Fibroblast of skin of scalp (primary cell): ENCODE measurements at places on chromosomes 1 and 21.

GRCh38 chr1:19336543-19336942 is 24.4 kb downstream of the SLC66A1 start:
- no peak for DNase-seq

- no peak for DNase-seq
Measured at GRCh38 chr1:202952818-202953217, 5.3 kb downstream of the ADIPOR1 start.

- DNase-seq: peak; percentile 80
Measured at GRCh38 chr1:155206891-155207805, 549 bp downstream of the THBS3 start.

GRCh38 chr21:15443740-15444117 is 286.1 kb upstream of the USP25 start:
- no peak for DNase-seq

DNA sequence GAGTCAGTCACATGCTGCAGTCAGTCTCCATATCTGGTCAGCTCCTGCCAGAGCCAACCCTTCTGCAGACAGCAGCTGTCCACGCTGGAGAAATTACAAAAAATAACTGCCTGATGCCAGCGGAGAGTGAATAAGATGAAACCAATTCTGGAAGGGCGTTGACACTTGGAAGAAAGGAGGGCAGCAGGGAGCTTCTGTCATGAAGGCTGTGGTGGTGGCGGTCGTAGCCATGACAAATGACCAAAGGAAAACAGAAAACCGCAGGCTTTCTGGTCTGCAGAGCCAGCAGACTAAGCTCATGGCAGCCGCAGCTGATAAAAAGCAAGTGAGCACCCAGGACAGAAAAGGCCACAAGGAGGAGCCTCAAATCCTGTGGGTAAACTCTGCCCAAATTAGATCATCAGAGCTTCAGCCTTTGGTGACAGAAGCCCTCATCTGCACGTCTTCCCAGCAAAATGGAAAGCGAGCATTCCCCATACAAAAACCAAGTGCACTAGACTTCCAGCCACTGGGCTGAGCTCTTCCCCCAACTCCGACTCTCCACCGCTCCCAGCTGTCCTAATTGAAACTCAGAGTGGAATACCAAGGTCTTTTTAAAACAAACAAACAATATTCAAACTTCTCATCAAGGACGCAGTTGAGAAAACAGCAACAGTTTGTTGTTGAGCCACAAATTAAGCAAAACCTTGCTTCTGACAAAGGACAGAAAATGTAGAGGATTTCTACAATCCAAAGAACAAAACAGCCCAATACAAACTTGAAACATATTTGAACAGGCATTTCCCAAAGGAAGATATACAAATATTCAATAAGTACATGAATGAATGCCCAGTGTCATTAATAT is 28.7 kb downstream of the RSPH1 start:
- peak; percentile 18 for DNase-seq

GRCh38 chr21:42252325-42252654 is 33.4 kb downstream of the ABCG1 start:
- no peak for DNase-seq

DNA sequence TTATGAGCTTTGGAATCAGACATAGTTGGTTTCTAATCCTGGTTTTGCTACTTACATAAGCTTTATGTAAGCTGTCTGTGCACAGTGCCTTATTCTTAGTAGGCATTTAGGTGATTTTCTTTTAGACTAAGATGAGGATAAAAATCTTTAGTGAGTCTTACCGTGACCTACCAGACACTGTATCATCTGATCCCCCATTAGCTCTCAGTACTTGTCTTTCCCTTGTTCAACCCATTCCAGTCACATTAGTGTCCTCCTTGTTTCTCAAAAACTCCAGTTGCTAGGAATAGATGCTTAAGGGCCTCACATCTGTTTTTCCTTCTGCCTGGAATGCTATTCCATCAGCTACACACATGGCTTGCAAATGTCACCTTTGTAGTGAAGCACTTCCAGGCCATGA is 18.8 kb downstream of the PPP1R12B start:
- DNase-seq: peak; percentile 32

- DNase-seq: peak; percentile 9
Measured at GRCh38 chr1:232684371-232685105, 54.6 kb upstream of the SIPA1L2 start.

DNA sequence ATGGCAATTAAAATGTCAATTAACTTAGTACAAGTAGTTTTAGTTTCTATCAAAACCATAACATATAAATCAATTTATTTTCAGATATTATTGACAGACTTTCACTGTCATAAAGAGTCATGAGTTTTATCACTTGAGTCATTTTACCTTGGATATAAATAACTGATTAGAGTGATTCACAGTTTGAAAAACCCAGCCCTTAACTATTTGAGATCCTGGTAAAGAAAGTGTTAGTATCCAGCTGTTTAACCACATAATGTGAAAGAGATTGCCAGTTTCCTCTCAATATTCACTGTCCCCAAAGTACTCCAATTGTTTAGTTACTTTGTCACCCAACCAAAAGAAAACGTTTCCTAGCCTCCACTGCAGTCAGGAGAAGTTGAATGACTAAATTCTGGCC is 91.3 kb downstream of the UCHL5 start:
- no peak for DNase-seq

GRCh38 chr21:45081636-45082035 is 7.3 kb downstream of the ADARB1 start:
- no peak for DNase-seq

DNA sequence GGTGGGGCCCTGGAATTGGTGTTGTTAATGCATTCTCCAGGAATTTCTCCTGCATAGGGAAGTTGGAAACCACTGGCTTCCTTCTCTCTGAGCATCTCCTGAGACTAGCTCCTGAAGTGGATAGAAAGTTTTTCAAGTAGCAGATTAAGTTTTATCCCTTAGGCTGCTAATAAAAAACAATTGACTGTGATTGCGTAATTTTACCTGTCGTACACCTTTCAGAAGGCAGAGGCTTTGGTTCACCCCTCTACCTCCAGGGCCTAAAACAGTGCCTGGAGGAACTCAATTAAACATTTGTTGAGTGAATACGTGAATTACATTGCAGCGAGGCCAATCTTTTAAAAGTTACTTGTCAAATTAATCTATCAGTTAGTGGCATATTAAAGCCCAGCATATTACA is 3.4 kb downstream of the ITSN1 start:
- DNase-seq: no peak

DNA sequence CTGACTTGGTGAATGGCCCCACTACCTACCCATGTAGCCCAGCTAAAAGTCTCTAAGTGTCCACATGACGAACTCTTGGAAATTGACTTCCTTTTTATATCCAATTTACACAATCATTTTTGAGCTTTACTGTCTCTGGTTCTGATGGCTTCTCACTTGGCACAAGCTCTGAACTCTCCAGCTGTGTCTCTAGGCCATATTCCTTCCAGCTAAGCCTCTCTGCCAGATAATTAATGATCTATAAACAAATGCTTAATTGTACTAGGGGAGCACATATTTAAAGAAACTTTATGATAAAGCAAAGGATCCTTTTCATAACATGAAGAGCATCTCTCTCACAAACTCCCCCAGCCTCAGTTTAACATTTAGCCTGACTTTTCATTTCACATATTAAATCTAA is 16.3 kb upstream of the BEND5 start:
- no peak for DNase-seq

- DNase-seq: peak; percentile 76
Measured at GRCh38 chr1:232728507-232729263, 76.5 kb upstream of the MAP10 start.

- peak; percentile 68 for DNase-seq
Measured at GRCh38 chr1:206583707-206584648, 28.3 kb downstream of the EIF2D start.

GRCh38 chr1:162736633-162737067 is 53.9 kb upstream of the HSD17B7 start:
- DNase-seq: no peak

DNA sequence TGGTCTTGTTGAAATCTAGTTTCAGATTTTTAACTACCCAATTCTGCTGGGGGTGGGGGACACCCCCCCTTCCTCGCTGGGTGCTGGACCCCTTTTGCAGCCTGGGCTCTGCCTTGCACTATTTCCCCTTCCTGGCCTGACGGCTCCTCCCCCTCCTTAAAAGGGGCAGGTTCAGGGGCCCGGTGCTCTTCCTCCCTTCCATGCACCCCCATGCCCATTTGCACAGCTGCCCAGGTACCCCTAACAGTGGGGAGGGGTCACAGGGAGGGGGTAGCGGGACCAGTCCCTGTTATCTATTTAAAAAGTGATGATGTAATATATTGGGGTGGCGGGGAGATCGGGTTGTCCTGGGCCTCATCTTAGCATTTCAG is 15.3 kb downstream of the ZBTB7B start:
- no peak for DNase-seq

DNA sequence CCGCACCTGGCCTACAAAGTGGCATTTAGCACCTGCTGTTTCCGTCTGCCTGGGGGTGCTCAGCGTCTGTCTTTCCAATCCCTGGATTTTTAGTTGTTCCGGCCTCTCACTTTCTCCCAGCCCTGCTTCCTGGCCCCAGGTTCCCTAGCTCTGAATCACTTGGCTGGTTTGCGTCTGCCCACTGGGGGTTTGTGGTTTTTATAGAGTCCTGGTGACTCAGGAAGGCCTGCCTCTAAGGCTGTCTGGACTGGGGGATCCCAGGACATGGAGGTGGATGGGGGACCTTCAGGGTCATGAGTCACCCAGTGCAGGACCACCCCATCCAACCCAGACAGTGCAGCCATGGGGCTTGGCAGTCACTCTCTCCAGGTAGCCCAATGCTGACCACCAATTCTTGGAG is 53.5 kb downstream of the MRPL37 start:
- DNase-seq: peak; percentile 93

- no peak for DNase-seq
Measured at GRCh38 chr1:226322986-226323385, 14.0 kb upstream of the LIN9 start.

DNA sequence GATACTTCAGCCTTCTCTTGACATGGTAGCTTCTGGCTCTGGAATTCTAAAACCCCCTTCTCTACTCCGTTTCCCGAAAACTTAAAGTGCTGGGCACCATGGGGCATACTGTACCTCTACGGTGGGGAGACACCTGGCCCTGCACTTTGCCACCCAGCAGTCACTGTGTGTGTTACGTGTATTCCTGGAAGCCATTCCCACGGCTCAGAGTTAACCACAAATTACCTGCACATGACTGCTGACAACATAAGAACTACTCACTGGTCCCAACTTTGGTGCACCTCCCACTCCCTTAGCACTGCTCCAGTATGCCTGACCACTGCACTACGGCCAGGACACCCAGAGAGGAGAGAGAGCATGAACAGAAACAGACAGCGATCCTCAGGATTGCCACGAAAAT is 29.4 kb upstream of the TMPRSS2 start:
- no peak for DNase-seq

- DNase-seq: no peak
Measured at GRCh38 chr1:199042193-199042592, 403.4 kb downstream of the PTPRC start.

DNA sequence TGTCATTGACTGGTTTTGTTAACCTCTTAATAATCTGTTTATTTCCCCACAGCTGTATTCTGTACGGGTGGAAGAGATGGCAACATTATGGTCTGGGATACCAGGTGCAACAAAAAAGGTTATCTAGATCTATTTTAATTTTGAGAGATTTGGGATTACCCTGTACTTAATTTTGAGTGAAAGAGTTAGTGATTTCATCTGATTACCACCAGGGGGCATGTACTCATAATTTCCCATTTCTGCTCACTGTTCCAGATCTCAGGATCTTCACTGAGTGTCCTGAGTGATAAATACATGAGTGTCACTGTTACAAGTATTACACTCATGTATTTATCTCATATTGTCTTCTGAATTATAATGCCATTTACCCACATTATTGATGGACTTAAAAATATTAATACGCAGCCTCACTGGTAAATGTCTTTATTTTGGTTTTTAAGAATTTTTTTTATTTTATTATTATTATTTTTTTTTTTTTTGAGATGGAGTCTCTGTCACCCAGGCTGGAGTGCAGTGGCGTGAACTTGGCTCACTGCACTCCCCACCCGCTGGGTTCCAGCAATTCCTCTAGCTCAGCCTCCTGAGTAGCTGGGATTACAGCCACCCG is 27.4 kb downstream of the DTL start:
- DNase-seq: peak; percentile 59

- DNase-seq: no peak
Measured at GRCh38 chr1:54364995-54365394, 41.2 kb downstream of the SSBP3 start.

GRCh38 chr1:82830690-82831380 is 1030.1 kb downstream of the ADGRL2 start:
- DNase-seq: no peak

DNA sequence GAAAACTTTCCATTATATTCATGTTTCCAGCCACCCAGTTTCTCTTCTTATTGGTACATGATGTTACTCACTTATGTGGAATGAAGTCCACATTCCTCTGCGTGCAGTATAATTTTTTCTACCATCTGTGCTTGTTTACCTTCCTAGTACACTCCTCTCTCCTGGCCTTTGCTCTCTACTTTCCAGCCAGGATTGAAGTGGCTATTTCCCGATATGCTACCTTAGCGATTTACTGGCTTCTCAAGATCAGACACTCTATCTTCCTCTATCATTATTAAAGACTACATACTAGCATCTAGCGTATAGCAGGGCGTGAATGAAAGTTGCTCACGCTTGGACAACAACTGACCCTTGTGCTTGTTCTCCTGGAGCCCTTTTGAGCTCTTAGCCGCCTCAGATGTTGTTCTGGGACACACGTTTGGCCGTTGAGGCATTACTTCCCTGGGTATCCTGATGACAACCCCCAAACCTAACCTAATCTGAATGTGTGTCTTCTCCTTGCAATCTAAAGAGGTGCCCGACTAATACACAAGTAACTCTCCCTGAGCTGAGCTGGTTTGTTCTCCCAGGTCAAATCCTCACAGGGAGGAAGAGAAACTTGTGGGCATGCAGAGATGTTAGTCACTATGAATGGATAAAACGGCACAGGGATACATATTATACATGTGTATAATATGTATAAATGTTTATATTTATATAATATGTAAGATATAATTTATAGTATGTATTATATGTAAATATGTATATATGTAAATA is 13.4 kb upstream of the MTARC2 start:
- peak; percentile 74 for DNase-seq

DNA sequence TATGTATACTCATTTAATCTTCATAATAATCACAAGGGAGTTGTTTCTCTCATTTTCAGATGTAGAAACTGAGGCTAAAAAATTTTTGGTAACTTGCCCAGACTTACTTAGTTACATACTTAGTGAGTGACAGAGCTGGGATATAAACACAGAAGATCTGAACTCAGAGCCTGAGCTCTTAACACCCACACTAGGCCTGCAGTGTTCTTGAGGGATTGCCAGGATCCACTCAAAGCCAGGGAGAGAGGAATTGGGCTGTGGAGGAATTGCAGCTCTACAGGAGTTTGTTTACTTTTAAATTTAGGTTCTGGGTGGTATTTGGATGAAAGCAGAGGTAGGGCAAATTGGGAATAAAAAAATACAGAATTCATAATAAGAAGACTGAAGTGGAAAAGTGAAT is 515.1 kb upstream of the PLXNA2 start:
- DNase-seq: peak; percentile 11

- no peak for DNase-seq
Measured at GRCh38 chr1:14949270-14949835, 204.2 kb upstream of the TMEM51 start.

GRCh38 chr1:238232084-238232710 is 341.5 kb upstream of the ZP4 start:
- no peak for DNase-seq

GRCh38 chr1:109625176-109625575 is 5.5 kb downstream of the AMPD2 start:
- DNase-seq: no peak
